Left colon (tissue), 2 donors: ENCODE measurements at places on chromosomes 16 and 17. TPM values are rescaled to one million over a fixed set of nuclear protein-coding genes. Genes with fewer than 3 reads are reported as not detected.

DNA sequence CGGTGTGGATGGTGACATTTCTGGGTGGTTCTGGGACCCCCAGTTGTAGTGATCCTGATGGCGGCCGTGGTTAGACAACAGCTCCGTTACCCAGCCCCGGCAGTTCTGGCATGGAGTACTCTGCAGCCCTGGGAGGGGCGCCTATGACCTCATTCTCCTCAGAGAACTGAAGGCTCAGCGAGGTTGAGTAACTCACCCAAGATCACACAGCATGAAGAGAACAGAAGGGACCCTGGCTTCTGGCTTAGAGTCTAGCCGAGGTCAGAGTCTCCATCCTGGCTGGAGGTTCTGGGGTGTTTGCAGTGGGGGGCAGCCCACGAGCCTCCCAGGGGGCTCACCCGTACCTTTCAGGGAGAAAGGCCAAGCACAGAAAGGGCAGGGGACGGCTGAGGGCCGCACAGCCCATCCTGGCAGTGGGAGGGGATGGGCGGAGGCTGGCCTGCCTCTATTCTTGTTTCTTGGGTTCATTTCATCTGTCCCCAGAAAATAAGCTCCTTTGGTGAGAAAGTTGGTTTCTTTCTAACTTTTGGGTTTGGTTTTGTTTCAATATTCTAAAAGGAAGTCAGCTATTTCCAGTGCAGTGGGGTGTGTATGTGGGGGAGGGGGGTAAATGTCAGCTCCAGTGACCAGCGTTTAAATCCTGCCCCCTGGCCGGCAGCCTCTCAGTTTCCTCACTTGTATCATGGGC is 13.2 kb downstream of the ZFPM1 start:
- no peak for DNase-seq

Gene CDR2L
- 3.2 TPM for total RNA-seq

DNA sequence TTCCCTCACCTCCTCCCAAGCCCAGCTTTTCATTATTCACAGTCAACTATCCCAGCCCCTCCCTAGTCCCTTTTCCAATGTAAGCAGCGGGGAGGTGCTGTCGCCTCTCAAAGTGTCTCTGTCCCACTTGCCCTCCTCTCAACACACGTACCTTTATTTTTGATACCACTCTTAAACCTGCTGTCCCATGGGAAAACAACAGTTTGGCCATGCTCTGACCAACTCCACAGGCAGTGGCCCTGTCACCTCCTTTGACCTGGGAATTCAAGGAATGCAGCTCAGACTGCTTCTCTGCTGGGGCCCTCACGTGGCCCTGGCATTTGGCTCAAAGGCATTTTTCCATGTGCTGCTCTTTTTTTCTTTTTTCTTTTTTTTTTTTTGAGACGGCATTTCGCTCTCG is 4.2 kb downstream of the LYRM9 start:
- DNase-seq: no peak

GRCh38 chr16:29678691-29679267 is at the start of gene QPRT:
TSS of gene QPRT (plus strand) at chr16:29679180. CDS start at chr16:29679198, 18 bp downstream.
- DNase-seq: peak; percentile 80

DNA sequence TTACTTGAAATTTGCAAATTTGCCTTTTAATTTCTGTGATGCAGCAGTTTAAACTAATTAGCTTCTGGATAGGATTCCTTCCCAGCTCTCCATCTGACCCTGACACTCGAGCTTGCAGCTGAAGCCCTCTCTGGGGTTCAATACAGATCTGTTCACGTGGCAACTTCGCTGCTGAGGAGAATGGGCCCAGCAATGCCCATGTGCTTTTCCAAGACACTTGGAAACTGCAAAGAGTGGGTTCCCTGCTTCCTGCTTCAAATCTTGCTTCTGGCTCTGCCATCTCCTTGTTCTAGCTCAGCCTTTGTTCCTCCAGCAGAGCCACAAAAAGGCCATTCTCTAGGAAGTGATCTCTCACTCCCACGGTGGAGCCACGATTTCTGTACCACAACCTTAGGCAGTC is 50.0 kb upstream of the IRX6 start:
- no peak for DNase-seq

- DNase-seq: peak; percentile 71
These were observed 42.7 kb upstream of the ANKFN1 start for GRCh38 chr17:56110463-56111135.

Gene SREBF1
- 161 TPM for total RNA-seq

- DNase-seq: no peak
These were observed 88.8 kb upstream of the ANKFN1 start for GRCh38 chr17:56064506-56064905.

DNA sequence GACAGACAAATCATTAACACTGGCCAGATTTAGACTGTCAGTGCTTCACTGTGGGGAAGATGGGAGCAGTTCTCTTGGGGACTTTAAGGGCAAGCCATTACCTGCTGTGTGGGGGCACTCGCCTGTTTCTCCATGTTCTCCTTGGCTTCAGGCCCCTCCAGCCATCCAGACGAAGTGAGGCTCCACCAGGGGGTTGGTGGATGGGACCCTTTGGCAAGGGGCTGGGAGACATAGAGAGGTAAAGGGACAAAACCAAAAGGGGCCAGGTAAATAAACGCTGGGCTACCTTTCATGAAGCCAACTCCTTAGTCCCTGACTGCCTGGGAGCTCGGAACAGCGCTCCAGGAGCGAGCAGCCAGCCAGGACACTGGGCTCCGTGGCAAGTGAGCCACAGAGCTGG is 14.0 kb downstream of the TBX4 start:
- DNase-seq: no peak

DNA sequence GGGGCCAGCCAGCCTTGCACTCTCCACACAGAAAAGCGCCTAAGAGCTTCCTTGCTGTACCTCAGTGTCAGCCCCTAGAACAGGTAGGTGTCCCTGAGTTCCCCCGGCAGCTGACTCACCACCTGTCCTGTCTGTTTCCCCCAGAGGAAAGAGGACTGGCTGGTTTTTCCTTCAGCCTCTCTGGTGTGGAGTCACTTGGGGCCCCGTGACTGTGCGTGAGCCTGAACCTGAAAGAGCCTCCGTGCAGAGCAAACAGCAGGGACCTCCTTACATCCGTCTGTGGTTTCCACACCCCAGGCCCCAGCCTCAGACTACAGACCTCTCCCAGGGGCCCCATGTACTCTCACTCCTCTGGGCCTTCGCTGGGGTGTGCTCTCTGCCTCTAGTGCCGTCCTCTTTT is 87.8 kb downstream of the GNAO1 start:
- DNase-seq: no peak

Gene UTS2R
- total RNA-seq: not detected

Gene BCAR1
- total RNA-seq: 145 TPM

DNA sequence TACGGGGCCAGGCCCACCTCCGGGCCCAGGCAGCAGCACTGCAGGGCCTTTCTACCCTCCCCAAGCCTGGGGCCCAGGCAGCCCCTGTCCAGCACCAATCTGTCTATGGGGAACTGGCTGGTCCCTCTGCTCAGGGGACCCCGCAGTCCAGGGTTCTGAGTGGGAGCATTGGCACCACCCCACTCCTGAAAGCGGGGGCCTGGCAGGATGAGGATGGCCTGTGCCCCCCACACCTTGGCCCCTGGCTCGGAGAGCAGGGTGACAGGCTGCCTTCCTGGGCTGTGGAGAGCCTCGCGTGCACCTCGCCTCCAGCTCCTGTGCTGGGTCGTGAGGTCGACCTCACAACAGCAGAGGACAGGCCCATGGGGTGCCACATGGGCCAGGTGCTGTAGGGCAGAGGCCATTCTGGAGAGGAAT is 1.4 kb downstream of the NPB start:
- no peak for DNase-seq

Gene CX3CL1
- 4.7 TPM for total RNA-seq

DNA sequence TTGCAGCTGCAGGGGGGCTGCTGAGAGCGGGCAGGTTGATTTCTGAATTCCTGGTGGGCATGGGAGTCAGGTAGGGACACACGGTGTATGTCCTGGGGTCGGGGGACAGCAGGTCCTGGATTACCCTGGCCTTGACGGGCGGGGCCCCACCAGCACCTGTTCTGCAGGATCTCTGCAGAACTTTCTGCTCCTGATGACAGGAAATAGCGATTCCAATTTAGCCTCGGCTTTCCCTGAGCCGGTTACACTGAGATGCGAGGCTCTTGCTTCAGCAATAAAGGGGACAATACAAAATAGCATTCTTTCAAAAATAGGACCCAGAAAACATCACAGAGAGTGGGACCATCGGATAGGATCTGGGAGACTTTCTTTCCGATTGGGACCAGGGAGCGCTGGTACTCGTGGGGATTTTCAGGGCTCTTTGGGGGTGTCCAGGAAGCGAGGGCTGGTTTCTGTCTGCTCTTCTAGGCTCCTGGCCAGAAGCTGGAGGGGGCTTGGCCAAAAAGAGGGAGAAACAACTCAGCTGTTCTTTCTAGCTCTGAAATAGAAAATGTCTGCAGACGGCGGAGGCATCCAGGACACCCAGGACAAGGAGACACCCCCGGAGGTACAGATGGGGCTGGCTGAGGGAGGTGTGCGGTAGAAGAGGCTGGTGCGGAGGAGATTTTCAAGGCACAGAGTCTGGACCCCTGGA is 642 bp downstream of the ZNF205 start:
- no peak for DNase-seq

- peak; percentile 98 for DNase-seq
These were observed at the start of gene CDR2 for GRCh38 chr16:22374311-22375116. TSS of gene CDR2 (minus strand) at chr16:22374619. CDS start at chr16:22374309, 310 bp downstream.

DNA sequence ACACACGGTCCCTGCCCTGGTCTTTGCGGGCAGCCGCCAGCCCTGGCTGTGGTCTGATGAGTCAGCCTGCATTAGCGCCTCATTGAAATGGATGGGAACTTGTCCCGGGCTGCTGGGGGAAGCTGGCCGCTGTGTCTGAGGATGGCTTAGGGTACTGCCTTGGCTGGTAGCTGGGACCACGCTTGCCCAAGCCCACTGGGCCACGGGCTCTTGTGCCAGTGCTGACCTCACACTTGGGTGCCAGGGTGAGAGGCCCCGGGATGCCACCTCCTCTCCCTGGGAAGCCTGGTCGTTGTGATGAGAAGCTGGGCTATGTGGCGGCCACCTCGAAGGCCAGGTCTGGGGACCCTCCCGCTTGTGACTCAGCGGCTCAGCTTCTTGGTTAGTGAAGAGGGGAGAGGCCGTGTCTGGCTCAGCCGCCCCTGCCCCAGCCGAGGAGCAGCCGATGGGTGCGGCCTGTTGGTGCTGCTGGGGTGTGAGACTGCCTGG is 10.7 kb downstream of the CACNA1H start:
- DNase-seq: no peak

- no peak for DNase-seq
These were observed 247.5 kb upstream of the ELAC2 start for GRCh38 chr17:13265311-13265710.

DNA sequence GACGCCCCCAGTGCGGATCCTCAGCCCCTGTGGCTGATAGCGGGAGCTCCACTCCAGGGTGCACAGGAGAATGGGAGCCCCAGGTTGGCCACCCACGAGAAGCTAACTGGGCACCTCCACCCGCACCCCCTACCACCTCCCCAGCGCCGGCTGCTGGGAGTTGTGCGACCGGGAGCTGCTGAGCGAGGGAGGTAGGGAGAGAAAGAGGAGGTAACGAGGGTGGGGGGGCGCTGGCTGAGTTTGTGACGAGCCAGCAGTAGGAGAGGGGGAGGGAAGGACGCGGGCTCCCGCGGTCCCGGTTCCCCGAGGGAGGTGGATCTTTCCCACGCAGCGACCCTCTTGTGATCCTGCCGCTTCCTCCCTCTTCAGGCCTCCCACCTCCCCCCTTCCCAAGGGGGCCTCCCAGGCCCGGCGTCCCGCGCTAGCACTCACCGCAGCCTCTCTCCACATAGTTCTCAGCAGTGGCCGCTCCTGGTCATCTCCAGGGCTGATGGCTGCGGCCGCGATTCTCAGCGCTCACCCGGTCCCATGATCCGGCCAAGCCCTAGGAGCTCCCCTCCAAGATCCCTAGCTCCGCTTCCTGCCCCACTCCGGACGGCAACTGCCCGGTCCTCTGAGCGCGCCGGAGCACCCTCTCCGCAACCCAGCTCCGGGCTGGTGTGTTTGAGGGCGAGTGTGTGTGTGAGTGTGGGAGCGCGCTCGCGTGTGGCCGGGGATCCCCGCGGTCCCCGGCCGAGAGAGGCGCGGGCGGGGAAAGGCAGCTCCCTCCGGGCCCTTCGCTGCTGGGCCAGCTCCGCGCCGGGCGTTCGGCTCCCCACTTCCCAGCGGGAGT is at the start of gene GRIN2A:
Gene GRIN2A, minus strand, starts transcription at position 207 of the 832 bp plus-strand sequence. CDS start 2,017 bp downstream, outside the sequence.
- no peak for DNase-seq

- no peak for DNase-seq
These were observed 131.4 kb upstream of the FOXF1 start for GRCh38 chr16:86378831-86379504.

GRCh38 chr17:507441-507840 is 154.8 kb upstream of the RPH3AL start:
- DNase-seq: no peak

- DNase-seq: no peak
These were observed 33.5 kb upstream of the SKAP1 start for GRCh38 chr17:48463526-48463925.

Gene KRTAP4-1
- not detected for total RNA-seq

DNA sequence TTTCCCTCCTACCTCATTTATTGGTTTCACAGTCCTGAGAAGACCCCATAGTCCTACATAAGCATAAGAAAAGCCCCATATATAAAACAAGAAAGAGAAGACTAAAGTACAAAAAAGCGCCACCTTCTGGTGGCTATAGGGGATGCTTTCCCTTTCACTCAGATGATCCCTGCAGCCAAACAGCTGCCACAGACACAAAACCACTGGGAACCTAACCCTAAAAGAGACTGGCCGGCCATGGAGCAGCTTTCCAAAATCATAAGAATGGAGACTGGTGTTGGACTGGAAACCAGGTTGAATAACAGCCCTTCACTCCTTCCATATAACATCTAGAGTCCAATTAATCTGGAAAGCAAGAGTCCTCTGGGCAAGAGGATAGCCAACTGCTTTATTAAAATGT is 11.4 kb downstream of the DYNC1LI2 start:
- no peak for DNase-seq

GRCh38 chr16:79151-80054 is 1.4 kb downstream of the MPG start:
- DNase-seq: no peak

- DNase-seq: no peak
These were observed 9.2 kb downstream of the CFAP97D1 start for GRCh38 chr17:43789482-43789881.

- DNase-seq: peak; percentile 66
These were observed 286.6 kb downstream of the SOX9 start for GRCh38 chr17:72407336-72407909.

Gene USP6
- 0.08 TPM for total RNA-seq

Gene RFNG
- total RNA-seq: 31.5 TPM

Gene NME2
- total RNA-seq: 345 TPM

Gene OR1F1
- not detected for total RNA-seq

DNA sequence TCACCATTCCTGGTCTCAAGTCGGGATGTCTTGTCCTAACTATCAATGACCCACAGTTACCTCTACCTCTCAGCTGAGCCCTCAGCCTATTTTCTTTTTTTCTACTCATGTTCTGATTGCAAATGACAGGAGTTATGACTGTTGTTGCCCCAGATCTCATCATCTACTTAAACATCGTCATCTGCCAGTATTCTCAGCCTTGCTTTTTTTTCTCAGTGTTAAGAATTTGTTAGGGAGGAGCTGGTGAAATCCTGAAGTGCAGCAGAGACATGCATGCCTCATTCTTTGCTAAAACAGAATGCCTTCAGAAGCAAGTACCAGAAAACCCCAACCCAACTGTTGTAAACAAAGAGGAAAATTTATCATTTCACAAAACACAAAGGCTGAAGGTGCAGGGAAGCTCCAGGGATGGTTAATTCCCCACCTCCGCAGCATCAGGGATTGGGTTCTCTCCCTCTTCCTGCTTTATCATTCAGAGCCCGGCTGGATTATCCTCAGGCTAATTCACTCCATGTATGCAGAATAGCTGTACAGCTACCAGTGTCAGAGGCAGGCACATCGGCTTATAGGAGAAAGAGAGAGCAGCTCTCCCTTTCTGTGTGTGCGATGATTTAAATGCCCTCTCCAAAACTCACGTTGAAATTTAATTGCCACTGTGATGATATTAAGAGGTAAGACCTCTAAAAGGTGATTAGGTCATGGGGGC is 540.8 kb upstream of the HSBP1 start:
- no peak for DNase-seq
